ENCODE measurements at places on chromosomes 2 and 18.

DNA sequence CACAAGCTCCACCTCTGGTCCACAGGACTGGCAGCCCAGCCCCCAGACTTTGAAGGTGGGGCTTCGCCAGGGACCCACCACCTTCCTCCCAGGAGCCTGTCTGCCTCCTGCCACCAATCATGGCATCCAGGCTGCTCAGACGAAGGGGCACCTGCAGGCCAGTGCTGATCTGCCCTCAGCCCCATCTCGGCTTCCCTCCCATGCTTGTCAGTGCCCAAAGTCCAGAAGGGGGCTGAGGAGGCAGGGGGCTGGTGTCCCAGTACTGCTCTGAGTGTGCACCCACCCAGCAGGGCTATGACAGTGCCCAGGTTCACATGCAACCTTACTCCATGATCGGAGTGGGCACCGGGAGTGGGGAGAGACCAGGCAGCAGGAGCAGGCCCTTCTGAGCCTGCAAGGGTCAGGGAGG lies 25.3 kb upstream of the RUFY4 start:
- DNase-seq: no peak

DNA sequence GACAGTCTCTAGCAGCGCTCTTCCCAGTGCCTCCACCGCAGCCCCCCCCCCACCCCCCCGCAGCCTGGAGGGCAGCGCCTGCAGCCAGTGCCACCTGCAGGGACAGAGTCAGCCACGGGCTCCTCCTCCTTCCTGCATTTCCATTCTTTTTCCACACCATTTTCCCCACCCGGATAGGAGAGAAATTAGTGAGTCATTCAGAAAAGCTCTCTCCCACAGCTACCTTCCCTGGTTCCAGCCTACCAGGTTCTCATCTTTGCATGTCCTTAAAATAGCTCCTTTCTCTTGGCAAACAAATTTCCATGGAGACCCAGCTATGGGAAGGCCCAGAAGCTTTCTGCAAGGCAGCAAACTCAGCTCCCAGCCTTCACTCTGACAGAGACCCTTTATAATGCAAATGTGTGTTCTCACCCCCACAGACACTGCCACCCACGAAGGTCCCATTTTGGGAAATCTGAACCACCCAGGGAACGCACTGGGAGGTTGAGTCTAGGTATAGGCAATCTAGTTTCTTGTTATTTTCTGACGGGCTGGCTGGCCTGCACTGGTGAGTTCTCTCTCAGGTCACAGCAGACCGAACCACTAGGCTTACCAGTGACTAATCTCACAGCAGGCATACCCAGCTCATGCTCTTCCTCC lies 41.8 kb upstream of the ATG16L1 start:
- DNase-seq: peak; percentile 68

DNA sequence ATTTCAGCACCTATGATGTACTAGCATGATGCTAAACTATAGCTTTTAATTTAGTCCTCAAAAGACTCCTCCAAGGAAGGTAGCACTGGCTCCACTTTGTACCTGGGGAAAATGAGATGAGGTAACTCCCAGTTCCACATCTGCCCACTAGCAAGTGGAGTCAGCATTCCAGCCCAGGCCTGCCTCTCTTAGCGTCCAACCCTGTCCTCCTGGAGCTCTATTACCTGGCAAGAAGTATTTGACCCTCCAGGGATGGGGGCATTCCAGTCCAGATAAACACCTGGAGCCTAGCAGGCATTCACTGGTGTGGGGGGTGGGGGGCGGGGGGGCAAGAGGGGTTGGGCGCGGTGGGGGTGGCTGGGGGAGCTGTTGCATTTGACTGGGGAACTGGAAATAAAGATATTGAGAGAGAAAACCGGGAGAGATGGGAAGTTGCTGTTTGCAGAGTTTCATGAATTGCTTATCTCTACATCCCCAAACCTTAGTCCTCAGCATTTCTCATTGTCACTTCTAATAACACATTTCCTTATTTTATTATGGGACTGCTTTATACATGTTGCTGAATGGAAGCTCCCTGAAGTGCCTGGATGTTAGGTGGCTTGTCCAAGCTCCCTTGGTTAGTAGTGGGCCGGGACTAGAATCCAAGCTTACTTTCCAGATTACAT lies 22.0 kb upstream of the FZD5 start:
- DNase-seq: no peak

GRCh38 chr18:7234091-7234490 lies 3.2 kb downstream of the LRRC30 start:
- DNase-seq: no peak

DNA sequence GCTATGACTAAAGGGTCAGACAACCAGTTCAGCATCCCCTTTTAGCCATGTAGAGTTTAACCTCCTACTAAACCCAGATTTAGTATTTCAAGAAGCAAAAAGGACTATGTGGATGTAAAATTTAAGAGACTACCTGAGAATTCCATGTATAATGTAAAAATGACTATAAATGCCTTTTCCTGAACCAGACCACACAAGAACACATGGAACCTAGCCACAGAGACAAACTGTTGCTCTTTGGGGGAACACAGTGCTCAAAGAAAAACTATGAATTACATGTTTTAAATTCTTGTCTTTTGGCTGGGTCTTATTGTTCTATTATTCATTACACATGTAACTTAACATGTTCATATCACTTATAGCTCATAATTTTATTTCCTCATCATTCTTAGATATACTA lies 192.8 kb downstream of the DNER start:
- no peak for DNase-seq

DNA sequence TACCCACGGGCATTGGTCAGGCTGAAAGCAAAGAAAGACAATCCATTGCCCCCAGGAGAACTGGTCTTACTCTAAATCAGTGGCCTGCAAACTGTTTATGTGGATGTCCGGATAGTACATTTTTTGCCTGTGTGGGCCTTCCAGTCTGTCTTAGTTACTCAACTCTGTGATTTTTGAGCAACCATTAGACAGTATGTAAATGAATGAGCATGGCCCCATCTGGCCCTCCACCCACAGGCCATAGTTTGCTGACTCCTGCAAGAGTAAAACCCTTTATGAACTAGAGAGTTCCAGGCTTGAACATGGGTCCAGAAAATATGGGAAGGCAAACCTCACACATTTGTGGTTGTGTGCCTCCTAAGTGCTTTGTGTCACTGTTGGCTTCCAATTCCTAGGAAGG lies 55.7 kb upstream of the CYP1B1 start:
- no peak for DNase-seq

- no peak for DNase-seq
Observed at GRCh38 chr2:193818801-193819499, 1624.2 kb upstream of the TMEFF2 start.

DNA sequence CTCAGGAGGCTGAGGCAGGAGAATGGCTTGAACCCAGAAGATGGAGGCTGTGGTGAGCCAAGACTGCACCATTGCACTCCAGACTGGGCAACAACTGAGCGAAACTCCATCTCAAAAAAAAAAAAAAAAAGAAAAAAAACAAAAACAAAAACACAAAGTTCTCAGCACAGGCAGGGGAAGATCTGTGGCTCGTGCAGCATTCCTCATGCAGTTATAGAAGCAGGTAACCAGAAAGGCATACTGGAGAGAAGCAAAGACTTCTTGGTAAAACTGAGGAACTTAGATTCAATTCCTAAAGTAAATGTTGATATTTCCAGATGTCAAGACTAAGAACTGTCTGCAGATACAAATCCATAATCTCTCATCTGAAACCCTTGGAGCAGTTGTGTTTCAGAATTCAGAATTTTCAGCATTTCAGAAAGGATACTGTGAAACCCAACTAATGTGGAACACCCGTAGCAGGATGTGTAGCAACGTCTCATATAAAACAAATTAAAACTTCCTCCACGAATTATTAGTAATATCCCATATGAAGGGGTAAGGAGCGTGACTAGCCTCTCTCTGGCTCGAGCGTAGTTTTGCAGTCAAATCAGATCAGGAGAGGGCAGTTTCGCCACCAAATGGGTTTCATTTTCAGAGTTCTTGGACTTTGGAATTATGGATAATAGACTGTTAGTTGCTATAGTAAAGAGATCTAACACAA lies 13.2 kb upstream of the SLC25A52 start:
- no peak for DNase-seq

- DNase-seq: no peak
Observed at GRCh38 chr2:45323344-45323743, 287.7 kb downstream of the SRBD1 start.

- DNase-seq: no peak
Observed at GRCh38 chr2:179234658-179235240, 29.9 kb downstream of the SESTD1 start.

All from occipital lobe (tissue), 3 donors.